ENCODE measurements at places on chromosomes 6 and 20.

DNA sequence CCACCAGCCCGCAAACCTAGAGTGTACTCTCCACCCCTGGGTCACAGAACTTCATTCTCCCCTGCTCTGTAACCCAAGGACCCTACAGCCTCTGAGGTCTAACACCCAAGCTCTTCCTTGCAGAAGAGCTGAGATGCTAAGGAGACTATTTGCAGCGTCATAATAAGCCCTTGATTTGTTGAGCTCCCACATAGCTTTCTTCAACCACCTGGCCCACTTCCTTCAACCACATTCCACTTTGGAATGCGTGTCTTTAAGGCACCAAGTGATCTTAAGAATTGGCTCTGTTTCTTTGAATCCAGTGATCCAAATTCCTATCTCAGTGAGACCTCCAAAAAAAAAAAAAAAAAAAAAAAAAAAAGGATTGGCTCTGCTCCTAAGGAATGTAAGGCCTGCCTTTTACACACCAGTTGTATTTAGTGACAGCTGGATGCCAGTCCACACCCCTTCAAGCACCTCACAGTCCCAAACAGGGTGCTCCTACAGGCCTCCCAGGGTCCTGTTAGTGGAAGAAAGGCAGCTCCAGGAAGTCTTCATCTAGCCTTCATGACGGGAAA lies 106.2 kb downstream of the UBE3D start:
- DNase-seq: no peak

- DNase-seq: peak; percentile 83
Observed at GRCh38 chr20:3101737-3102574, 17.4 kb upstream of the AVP start.

GRCh38 chr6:134746140-134746539 lies 203.8 kb downstream of the ALDH8A1 start:
- no peak for DNase-seq

DNA sequence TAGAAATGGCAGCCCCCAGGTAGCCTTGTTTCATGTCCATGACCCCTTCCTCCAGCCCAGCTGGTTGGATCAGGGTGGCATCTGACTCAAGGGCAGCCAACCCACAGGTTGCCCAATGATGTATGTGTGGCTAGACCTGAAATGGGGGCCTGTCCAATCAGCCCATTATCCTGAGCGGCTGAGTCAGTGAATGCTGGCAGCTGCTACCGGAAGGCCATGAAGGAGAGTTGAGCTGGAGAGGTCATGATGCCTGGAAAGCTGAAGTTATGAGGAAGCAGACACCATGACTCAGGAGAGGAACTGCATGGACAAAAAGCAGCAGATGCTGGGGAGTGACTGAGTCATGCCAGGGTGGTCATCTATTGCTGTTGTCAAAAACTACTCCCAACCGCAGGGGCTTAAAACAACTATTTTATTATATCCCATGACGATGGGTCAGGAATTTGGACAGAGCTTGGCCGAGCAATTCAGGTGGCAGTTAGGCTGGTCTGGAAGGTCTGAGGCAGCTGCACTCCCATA lies 67.3 kb downstream of the MDGA1 start:
- DNase-seq: no peak

- DNase-seq: no peak
Observed at GRCh38 chr6:112760831-112761230, 413.7 kb downstream of the RFPL4B start.

- DNase-seq: no peak
Observed at GRCh38 chr6:16284472-16284871, 46.1 kb downstream of the GMPR start.

GRCh38 chr20:48903705-48904104 lies 17.8 kb upstream of the ARFGEF2 start:
- no peak for DNase-seq

GRCh38 chr6:100665041-100665380 lies 200.3 kb upstream of the SIM1 start:
- DNase-seq: no peak

- DNase-seq: no peak
Observed at GRCh38 chr6:166836785-166837718, 119.3 kb downstream of the RNASET2 start.

GRCh38 chr6:94026575-94026974 lies 607.2 kb upstream of the EPHA7 start:
- no peak for DNase-seq

DNA sequence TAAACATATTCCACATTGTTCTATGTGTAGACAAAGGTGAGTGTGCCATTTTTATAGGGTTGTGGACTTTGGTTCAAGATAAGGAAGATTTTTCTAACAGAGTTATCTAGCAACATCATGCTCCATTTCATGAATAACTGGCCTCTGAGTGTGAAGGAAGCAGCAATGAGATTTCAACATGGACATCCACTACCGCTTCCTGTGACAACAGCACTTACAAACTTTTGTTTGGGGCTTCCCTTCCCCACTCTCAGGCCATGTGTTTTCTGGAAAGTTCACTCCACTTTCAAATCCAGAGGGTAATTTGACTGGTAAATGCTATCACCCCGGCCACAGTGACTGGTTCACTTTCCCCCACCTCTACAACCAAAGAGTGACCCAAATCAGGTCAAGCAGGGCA lies 38.1 kb upstream of the PROKR2 start:
- no peak for DNase-seq

- DNase-seq: no peak
Observed at GRCh38 chr20:5080384-5080877, 39.3 kb downstream of the PCNA start.

GRCh38 chr6:69835414-69836179 lies 30.8 kb upstream of the COL19A1 start:
- no peak for DNase-seq

- DNase-seq: no peak
Observed at GRCh38 chr6:160022793-160023192, 53.9 kb downstream of the IGF2R start.
